ENCODE measurements at places on chromosomes 7 and 10. TPM values are rescaled to one million over a fixed set of nuclear protein-coding genes. Genes with fewer than 3 reads are reported as not detected.

The BLVRA gene
- total RNA-seq = 26.5 TPM

DNA sequence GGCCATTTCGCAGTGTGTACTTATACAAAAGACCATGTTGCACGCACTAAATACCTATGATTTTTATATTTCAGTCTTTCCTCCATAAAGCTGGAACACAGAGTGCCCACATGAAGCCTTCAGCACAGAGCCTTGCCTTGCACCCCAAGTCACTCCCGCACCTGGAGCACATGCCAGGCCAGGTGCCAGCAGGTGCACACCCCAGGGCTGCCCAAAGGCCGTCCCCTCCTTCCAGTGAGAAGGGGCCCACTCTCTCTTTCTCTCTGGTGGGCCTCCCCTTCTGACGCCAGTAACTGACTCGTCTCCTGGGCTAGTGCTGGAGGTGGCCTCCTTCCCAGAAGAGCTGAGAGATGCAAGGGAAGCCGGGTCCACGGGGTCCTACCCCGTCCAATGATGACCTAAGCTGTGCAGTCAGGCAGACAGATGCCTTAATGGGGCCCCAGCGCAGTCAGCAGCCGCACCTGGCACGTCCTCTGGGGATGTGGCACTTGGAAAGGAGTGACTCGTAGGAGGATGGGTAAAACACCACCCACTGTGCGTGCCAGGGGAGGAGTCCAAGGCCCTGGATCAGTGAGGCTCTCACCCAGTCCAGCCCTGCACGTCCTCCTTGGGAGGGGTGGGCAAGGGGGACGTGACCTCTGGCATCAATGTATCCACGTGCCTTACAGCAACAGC is 17.7 kb upstream of the SHH start:
- DNase-seq = no peak

GRCh38 chr10:90644165-90644564 is 213.7 kb downstream of the HTR7 start:
- DNase-seq = no peak

- no peak for DNase-seq
Observed at GRCh38 chr7:138882249-138882648, 84.3 kb upstream of the ATP6V0A4 start.

GRCh38 chr10:86225103-86225782 is 141.4 kb downstream of the GRID1 start:
- DNase-seq = no peak
